ENCODE measurements at places on chromosomes 13 and 19.

- DNase-seq = no peak
Observed at GRCh38 chr13:67015976-67016600, 214.0 kb downstream of the PCDH9 start.

- no peak for DNase-seq
Observed at GRCh38 chr13:91326146-91326545, 21.3 kb upstream of the MIR17HG start.

- DNase-seq = no peak
Observed at GRCh38 chr19:6705931-6706632, 14.4 kb downstream of the C3 start.

- no peak for DNase-seq
Observed at GRCh38 chr19:43638214-43638994, 1.2 kb downstream of the CADM4 start.

DNA sequence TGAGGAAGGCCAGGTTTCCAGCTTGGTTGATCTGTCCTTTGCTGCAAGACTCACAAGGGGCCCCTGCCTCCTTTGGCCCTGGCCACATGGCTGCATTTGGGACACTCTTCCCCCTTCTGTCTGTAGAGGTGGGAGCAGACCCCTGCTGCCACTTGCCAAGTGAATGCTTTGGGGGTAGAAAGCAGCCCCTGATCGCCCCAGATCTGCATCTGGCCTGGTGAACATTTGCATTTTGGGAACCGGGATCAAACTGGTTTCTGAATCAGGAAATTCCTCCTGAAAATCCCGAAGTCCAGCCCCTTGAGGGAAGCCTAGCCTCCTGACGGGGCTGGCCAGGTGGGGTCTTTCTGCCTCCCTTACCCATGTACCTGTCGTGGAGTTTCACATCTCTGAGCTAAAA is 14.9 kb downstream of the DPF1 start:
- DNase-seq = no peak

- no peak for DNase-seq
Observed at GRCh38 chr13:98825659-98826058, 73.2 kb upstream of the SLC15A1 start.

- no peak for DNase-seq
Observed at GRCh38 chr13:77456271-77456670, 79.2 kb upstream of the SCEL start.

GRCh38 chr19:34310494-34310981 is 54.5 kb upstream of the GPI start:
- no peak for DNase-seq

DNA sequence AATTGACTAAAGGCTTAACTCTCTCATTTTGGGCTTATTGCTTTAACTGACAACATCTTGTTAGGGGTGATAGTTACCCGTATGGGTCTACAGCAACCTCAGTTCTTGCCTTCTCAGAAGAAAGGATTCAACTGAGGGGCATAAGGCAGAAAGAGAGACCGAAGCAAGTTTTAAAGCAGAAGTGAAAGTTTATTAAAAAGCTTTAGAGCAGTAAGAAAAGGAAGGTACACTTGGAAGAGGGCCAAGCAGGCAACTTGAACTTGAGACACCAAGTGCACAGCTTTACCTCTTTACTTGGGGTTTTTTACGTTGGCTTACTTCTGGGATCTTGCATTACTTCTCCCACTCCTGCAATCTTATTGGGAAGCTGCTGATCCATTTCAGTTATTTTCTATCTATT is 246.9 kb upstream of the PRR20A start:
- DNase-seq = no peak

- no peak for DNase-seq
Observed at GRCh38 chr19:5017235-5017634, 48.3 kb downstream of the KDM4B start.

DNA sequence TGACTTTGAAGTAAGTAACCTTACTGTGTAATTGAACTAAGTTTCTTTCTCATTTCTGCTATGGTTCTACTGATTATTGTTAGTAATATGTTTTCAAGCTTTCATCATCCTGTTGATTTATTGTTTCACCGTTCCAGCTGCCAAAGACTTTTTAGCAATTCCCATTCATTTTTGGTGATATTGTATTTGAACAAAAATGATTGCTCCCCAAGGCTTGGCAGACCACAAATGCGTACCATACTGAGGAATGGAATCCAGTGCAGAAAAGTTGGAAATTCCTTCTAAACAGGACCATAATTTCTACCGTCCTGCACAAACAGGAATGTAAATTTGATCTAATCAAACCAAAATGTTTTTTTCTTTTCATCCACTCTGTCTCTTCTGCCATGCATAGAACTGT is 10.7 kb downstream of the EPSTI1 start:
- DNase-seq = no peak

GRCh38 chr13:76596216-76596615 is 290.0 kb downstream of the KCTD12 start:
- DNase-seq = no peak

DNA sequence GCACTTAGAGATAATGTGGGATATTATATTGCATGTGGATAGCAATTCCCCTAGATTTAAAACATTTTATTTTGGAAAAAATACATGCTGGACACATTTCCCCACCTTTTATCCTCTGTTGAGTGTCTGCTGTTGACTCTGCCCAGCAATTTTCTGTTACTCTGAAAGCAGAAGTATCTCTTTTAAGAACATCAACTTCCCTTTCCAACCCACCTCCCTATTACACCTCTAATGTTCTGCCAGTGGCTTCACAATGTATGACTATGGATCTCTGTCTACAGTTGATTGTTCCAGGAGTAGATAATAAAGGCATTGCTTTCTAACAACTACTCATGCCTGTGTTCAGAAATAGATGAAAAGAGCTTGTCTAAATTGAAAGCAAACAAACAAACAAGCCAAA is 754.8 kb upstream of the SLITRK6 start:
- DNase-seq = no peak

DNA sequence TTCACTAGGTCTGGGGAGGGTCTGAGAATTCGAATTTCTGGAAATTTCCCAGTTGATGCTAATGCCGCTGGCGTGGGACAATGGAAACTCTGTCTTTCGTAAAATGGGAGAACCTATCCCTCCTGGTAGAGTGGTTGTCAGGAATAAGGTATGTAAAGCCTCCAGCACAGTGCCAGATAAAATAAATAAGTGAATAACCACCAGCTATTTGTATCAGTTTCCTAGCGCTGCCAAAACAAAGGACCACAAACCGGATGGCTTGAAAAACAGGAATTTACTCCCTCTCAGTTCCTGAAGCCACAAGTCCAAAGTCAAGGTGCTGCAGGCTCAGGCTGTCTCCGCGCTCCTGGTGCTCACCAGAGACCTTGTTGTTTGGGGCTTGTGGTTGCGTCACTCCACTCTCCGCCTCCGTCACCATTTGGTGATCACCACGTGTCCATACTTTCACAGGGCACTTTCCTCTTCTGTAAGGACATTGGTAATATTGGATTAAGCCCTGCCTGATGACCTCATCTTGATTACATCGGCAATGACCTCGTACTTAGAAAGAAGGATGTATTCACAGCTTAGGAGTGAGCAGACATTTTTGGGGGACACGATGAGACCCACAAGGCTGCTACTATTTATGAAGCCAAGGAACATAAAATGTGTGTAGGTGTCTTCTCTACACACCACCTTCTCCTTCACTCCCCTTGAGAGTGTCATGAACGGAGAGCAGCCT is 428.5 kb downstream of the IRS2 start:
- no peak for DNase-seq

DNA sequence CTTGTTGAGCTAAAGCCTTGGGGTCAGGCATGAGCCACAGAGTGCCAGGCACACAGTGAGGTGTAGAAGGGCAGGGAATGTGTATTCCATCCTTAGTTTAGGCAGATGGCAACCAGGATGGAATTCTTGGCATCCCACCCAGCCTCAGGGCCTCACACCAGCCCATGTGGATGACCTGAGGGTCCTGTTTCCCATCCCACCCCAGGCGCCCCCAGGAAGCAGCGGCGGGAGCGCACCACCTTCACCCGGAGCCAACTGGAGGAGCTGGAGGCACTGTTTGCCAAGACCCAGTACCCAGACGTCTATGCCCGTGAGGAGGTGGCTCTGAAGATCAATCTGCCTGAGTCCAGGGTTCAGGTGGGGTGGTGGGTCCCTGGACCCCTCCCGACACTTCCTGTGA is 14.3 kb downstream of the CRX start:
- no peak for DNase-seq

- no peak for DNase-seq
Observed at GRCh38 chr19:30150626-30151025, 208.6 kb downstream of the URI1 start.

GRCh38 chr13:101917833-101918661 is 465.6 kb downstream of the ITGBL1 start:
- no peak for DNase-seq

DNA sequence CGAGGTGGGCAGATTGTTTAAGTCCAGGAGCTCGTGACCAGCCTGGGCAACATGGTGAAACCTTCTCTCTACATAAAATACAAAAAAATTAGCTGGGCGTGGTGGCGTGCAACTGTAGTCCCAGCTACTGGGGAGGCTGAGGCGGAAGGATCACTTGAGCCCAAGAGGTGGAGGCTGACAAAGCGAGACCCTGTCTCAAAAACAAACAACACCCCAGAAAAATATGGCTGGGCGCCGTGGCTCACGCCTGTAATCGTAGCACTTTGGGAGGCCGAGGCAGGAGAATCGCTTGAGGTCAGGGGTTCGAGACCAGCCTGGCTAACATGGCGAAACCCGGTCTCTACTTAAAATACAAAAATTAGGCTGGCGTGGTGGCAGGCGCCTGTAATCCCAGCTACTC is 3.4 kb upstream of the HNRNPL start:
- DNase-seq = no peak

DNA sequence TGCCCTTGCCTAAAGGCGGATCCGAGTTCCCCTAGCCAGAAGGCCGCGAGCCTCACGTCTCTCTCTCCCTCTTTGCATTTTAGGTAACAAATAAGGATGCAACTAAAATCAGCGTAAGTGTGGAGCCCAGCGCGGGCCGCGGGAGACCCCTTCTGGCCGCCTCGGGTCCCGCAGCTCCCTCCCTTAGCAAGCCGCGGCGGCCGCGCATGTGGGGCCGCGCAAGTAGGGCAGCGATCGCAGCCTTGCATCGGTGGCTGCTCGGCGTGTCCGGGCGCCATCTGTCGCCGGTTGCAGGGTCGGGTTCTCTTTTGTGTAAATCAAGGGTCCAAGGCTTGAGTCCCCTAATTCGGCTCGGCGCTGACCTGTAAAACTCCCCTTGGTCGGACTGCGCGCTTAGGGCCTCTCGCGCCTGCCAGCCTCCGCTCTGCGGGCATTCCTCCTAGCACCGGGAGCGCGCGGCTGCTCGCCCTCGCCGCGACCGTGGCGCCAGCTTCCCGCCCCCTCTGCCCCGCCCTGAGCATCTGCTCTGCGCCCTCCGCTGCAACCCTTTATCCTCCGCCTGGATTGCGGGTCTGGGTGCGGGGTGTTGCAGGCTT is 2.7 kb downstream of the VSTM2B start:
- DNase-seq = no peak

DNA sequence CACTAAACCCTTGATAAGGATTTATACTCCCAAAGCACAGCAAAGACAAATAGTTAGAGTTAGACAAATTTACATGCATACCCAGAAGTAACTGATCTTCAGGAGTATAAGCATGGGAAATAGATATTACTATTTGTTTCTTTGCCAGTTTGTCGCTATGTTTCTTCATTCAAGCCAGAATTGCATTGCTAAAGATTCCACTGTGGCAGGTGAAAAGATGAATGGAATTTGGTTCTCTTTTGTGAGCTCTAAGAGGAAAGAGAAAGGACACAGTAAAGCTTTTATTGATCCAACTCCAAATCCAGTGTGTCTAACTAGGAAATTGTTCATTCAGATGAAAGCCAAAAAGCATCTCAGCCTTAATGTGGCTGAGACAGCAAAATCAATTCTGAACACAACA is 292.3 kb upstream of the SPRY2 start:
- no peak for DNase-seq

GRCh38 chr13:27174766-27175455 is 3.3 kb upstream of the USP12 start:
- no peak for DNase-seq

DNA sequence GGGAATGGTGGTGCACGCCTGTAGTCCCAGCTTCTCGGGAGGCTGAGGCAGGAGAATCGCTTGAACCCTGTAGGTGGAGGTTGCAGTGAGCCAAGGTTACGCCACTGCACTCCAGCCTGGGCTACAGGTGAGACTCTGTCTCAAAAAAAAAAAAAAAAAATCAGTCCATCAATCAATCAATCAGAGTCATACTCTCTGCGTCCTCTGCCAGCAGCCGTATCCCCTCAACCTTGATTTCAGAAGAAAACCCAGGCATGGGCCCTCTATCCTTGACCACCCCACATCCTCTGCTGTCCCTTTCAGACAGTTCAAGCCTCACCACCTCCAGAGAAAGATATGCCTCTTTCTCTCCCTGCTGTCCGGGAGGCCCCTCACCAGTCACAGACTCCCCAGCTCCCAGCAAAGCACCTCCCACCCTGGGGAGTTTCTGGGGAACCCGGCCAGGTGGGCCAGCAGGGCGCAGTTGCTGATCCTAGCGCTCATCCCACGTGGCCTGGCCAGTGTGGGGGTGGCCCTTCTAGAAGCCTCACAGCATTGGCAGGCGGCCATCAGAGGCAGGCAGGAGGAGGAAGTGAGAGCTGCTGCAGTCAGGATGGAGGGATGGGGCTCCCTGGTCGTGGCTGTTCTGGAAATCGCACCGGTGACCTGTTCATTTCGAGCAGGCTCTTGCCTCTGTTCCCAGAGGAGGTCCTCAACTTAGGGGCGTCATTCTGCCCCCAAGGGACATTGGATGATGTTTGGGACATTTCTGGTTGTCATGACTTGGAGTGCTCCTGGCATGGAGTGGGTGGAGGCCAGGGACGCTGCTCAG is 10.2 kb upstream of the JSRP1 start:
- no peak for DNase-seq

- no peak for DNase-seq
Observed at GRCh38 chr13:19185086-19185864, 3.7 kb upstream of the TUBA3C start.

DNA sequence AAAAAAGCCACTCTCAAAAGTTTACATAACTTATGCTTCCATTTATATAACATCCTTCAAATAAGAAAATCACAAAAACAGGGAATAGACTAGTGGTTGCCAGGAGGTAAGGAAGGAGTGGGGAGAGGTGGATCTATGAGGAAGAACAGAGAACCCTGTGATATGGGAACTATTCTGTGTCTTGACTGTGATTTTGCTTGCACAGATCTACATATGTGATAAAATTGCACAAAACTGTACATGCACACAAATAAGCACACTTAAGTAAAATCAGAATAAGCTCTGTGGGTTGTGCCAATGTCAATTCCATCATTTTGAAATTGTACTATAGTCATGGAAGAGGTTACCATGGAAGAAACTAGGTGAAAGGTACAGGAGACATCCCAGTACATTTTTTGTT is 121.6 kb upstream of the SGCG start:
- DNase-seq = no peak

- DNase-seq = no peak
Observed at GRCh38 chr13:67277581-67277980, 47.4 kb upstream of the PCDH9 start.

GRCh38 chr19:16013181-16013850 is 63.0 kb upstream of the TPM4 start:
- DNase-seq = no peak

GRCh38 chr13:94343243-94343585 is 136.3 kb downstream of the DCT start:
- DNase-seq = no peak

GRCh38 chr13:105830821-105831220 is 704.6 kb downstream of the EFNB2 start:
- no peak for DNase-seq

- no peak for DNase-seq
Observed at GRCh38 chr19:1700733-1701663, 48.6 kb upstream of the TCF3 start.

- DNase-seq = no peak
Observed at GRCh38 chr13:21243045-21243897, 66.8 kb downstream of the MRPL57 start.

- no peak for DNase-seq
Observed at GRCh38 chr13:97364827-97365226, 69.1 kb upstream of the RAP2A start.
